ENCODE measurements at places on chromosomes 3 and 15. TPM values are rescaled to one million over a fixed set of nuclear protein-coding genes. Genes with fewer than 3 reads are reported as not detected.

- H3K4me3 ChIP-seq = no peak overlapping the region
- no peak for DNase-seq
- no peak overlapping the region for H3K27ac ChIP-seq
- no peaks in the 10 kb centered on the region for H3K27me3 ChIP-seq
- no peaks in the 10 kb centered on the region for H3K36me3 ChIP-seq
- peaks cover 6% of the 10 kb centered on the region for H3K4me1 ChIP-seq
Observed at GRCh38 chr3:161641287-161641686, 144.7 kb downstream of the OTOL1 start.

Gene CFAP92
- 0.22 TPM for total RNA-seq

DNA sequence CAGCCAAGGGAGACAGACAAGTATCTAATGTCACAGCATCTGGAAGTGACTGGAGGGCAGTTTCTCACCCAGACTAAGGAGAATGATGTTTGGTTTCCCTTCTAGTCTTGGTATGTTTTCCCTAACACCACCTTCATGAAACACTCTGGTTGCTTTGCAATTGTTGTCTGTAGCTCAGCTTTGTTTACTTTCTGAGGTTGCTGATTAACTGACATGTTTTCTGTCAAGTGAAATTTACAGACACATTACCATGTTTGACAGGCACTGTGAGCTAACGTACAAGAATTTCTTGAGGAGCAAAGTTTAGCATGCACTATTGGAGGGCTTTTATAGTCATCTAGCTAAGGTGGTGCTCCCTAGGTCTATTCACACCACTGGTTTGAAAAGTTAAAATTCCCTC is 131.6 kb upstream of the NECTIN3 start:
- no peak overlapping the region for H3K27ac ChIP-seq
- no peak overlapping the region for H3K4me3 ChIP-seq
- no peaks in the 10 kb centered on the region for H3K4me1 ChIP-seq
- H3K36me3 ChIP-seq = no peaks in the 10 kb centered on the region
- no peaks in the 10 kb centered on the region for H3K27me3 ChIP-seq

DNA sequence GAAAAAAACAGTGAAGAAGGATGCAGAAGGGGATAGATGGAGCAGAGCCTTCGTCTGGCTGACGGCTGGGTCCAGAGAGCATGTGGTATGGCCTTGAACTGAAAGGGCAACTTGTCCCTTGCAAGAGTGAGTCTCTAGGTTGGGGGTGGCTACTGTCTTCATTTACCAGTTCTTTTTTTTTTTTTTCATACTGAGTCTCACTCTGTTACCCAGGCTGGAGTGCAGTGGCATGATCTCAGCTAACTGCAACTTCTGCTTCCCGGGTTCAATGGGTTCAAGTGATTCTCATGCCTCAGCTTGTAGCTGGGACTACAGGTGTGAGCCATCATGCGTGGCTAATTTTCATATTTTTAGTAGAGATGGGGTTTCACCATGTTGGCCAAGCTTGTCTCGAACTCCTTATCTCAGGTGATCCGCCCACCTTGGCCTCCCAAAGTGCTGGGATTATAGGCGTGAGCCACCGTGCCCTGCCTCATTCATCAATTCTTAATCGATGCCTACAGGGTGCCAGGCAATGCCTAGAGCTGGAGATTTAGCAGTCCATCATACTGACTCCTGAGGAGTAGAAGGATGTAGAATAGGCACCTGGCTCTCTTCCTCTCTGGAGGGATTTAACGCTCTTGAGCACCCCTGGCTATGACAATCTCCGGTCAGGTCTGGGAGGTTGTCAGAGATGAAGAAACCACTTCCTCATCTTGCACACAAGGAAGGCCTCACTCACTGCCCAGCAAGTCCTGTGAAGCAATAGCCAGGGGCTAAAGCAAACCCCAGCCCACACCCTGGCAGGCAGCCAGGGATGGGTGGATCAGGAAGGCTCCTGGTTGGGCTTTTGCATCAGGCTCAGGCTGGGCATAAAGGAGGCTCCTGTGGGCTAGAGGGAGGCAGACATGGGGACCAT is at the start of gene CAMP:
CAMP (plus strand) TSS at position 880 of the 898 bp plus-strand sequence; CDS start at position 897, 17 bp downstream.
- H3K27me3 ChIP-seq = no peaks in the 10 kb centered on the region
- H3K4me1 ChIP-seq = no peaks in the 10 kb centered on the region
- DNase-seq = peak; percentile 32
- no peak within 1 kb of the TSS for H3K4me3 ChIP-seq
- H3K27ac ChIP-seq = no peak within 1 kb of the TSS

Gene PODXL2
- 19.8 TPM for total RNA-seq

DNA sequence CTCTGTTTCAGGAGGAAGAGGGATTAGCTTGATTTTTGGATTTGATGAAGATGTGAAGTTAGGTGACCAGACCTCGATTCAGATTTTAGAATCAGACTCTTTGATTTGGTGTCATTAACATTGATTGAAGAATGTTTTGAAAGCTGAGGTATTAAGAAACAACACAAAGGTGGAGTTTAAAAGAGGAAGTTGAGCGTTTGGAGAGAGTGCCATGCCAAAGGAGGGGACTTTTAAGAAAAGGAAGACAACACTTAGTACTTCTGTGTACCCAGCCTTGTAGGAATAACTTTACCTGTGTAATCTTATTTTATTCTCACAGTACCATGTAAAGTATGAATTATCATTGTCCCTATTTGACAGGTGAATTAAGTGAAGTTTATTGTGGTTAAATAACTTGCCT is 34.4 kb downstream of the PPARG start:
- no peaks in the 10 kb centered on the region for H3K4me1 ChIP-seq
- no peak for DNase-seq
- H3K4me3 ChIP-seq = no peak overlapping the region
